ENCODE measurements at places on chromosomes 7 and 10.
A peak's percentile ranks its signal among the peaks of the same experiment; 100 is the strongest.

DNA sequence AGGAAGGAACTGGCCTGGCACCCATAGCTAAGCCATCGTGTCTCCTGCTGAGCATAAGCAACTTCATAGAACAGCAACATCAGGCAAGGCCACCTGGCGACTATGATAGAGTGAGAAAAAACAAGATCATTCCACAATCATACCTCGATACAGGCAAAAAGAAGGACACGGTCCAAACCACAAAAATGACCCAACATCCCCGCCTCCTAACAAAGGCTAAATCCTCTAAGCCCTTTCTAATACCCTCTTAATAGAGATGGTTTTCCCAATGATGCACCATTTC is 40.2 kb upstream of the SVOPL start:
- no peak for DNase-seq

DNA sequence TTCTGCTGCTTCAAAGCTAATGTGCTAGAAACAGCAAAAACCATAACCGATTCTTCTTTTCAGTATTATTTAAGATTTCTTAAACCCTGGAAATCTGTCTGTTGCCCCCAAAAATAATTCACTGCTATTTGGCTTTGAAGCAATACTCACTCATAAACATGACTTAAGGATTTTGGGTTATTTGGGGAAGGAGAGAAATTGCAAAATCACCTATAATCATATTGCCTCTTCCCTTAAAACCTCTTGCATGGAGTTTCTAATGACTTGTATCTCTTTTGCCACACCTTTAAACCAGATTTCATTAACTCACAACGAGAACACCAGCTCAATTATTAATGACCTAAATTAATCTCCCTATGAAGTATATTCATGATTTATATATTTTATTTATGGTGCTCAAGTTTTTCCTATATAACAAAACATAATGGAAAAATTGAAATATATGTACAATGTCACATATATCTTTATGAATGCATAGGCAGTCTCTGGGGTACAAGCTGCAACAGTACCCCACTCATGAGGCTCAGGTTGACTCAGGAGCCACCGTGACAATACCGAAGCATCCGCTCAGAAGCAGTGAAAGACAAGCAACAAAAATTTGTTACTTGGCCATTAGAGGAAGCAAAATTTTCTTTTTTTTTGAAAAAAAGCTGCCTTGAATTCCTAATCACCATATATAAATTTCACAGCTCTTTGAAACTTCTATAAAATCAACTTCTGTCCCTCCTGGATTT is 3.0 kb downstream of the NAMPT start:
- DNase-seq: no peak

DNA sequence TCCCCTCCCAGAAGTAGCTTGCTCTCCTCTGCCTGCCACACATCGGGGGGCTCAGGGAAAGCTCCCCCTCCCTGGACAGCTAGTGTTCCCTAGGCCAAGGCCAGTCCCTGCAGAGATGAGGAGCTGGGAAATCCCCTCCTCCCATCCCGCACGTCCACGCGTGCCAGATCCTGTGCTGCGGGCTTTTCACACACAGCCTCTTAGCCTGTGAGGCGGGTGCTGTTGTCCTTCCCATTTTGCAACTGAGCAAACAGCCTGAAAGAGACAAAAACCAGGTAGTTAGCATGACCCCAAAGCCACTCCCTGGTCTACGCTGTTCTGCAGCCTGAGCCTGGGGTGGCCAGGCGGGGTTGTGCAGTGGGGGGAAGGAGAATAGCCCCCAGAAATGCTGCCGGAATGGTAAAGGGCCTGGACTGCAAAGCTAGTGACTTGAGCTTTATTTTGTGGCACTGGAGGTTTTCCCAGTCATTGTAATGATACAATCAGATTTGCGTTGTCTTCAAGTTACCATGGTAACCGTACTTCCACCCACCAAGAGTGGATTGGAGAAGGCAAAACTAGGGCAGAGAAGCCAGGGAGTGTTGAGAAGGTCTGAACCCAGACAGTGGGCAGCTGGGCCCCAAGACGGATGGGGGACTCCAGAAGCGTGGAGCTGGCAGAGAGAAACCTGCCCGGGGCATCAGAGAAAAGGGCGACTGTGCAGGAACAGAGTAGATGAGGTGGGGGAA is 98.6 kb upstream of the KCTD7 start:
- DNase-seq: no peak

GRCh38 chr10:7350541-7351195 is 60.2 kb downstream of the SFMBT2 start:
- no peak for DNase-seq

DNA sequence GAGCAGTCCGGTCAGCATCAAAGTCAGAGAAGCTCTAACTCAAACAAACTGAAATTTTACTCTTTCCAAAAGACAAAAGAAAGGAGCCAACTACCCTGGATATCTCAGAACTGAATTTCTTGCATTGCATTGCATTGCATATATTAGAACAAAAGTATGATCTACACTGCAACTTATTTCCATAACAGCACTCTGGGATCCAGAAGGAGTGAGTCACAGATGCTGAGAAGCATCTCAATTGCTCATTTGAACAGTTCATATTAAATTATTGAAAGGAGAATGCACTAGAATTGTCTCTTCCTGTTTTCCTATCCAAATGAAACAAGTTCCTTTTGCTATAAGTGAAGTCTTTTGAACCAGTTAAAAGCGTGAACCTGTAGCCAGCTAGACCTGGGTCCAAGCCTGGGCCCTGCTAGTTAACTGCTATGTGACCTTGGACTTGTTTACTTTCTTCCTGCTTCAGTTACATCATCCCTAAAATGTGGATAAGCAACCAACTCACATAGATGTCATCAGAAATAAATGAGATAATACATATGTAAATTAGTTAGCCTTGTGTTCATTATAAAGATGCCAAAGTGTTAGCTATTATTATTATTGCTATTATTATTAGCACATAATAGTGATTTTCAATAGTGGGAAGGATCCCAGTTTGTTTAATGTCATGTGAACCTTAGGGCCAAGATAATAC is 184.1 kb downstream of the CREB5 start:
- DNase-seq: no peak

DNA sequence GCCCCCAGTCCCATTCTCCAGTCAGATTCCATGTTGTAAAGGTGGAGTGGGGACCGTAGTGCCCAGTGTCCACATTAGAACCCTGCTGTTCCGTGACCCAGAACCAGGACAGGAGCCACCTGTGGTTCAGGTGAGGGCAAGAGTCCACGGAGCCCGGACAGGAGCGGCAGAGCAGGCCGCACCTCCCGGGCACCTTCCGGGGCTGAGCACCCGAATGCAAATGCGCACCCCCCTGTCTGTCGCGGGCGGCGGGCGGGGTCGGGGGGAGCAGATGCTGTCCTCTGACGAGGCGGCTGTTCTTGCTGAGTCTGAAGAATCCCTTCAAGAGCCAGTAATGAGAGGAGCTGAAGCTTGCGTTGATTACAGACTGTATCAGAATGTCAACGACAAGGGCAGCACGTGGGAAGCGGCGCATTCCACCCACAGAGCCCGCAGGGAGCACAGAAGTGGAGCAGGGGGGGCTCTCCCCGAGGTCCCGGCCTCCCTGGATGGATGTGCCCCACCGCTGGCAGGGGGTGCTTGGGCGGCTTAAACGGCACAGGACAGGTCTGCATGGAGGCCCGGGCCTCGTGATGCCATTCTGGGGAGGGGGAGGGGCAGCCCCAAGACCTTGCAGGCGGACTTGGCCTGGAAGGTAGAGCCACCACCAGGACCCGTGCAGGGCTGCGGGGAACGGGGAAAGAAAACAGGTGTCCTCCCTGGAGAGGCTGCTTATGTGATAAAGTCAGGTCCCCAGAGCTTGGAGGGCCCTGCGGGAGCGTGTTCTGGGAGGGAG is 407.5 kb upstream of the RNF32 start:
- no peak for DNase-seq

- DNase-seq: peak; percentile 95
Measured at GRCh38 chr7:43647673-43648472, 65.0 kb downstream of the STK17A start.
